ENCODE measurements at places on chromosomes 11 and 22.

DNA sequence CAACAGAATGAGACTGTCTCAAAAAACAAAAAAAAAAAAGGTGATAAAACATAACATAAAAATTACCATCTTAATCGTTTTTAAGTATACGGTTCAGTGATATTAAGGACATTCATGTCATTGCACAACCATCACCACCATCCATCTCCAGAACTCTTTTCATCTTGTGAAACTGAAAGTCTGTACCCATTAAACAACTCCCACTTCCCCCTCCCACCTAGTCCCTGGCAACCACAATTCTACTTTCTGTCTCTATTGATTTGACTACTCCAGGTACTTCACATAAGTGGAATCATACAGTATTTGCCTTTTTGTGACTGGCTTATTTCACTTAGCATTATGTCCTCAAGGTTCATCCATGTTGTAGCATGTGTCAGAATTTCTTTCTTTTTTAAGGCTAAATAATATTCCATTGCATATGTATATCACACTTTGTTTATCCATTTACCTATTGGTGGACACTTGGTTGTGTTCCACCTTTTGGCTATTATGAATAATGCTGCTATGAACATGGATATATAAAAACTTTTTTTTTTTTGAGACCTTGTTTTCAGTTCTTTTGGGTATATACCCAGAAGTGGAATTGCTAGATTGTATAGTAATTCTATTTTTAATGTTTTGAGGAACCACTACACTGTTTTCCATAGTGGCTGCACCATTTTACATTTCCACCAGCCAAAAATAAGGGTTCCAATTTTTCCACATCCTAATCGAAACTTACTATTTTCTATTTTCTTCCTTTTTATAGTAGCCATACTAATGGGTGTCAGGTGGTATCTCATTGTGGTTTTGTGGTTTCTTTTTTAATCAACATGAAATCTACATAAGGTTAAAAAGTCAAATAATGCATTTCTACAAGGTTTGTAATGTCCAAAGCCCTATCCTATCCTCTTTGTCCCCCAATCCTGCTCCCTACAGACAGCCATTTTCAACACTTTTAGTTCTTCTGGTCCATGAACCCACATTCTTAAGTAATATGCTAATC is 23.4 kb upstream of the PIK3C2A start:
- no peak for DNase-seq

DNA sequence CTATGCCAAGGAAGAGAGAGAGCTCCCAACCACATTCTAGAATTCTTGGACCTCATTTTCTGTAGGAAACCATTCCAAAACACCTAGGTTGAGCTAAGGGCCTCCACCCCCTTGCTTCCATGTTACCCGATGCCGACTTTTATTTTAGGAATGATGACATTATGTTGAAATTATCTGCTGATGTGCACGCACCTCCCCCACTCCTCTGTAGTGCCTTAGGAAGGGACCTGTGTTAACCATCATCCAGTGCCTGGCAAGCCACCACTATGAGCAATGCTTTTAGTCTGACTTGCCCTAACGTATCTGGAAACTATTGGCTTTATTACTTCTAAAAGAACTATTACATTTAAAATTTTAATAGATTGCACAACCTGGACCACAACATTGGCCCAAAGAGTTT is 42.1 kb downstream of the NCAPD3 start:
- peak; percentile 4 for DNase-seq

- DNase-seq: peak; percentile 92
Observed at GRCh38 chr22:38317995-38318715, 922 bp upstream of the CSNK1E start.

DNA sequence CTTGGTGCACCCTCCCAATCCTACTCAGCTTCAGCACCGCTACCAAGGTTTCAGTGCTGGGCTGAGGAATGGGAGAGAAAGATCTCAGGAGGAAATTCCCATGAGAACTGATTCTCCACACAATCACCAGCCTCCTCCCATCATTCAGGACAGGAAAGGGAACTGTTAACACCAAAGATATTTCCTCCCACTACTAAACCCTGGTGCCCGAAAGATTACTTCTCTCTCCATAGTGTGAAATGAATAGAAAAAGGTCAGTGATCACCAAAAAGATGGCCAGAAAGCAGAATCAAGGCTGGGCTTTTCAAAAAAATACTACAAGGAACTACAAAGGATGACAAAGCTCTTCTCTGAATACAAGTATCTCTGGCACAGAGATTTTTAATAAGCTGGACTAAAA is 26.1 kb downstream of the TCIRG1 start:
- no peak for DNase-seq

GRCh38 chr11:126751242-126751641 is 249.3 kb downstream of the KIRREL3 start:
- DNase-seq: no peak

GRCh38 chr11:71342951-71343827 is 90.8 kb upstream of the SHANK2 start:
- DNase-seq: peak; percentile 47

DNA sequence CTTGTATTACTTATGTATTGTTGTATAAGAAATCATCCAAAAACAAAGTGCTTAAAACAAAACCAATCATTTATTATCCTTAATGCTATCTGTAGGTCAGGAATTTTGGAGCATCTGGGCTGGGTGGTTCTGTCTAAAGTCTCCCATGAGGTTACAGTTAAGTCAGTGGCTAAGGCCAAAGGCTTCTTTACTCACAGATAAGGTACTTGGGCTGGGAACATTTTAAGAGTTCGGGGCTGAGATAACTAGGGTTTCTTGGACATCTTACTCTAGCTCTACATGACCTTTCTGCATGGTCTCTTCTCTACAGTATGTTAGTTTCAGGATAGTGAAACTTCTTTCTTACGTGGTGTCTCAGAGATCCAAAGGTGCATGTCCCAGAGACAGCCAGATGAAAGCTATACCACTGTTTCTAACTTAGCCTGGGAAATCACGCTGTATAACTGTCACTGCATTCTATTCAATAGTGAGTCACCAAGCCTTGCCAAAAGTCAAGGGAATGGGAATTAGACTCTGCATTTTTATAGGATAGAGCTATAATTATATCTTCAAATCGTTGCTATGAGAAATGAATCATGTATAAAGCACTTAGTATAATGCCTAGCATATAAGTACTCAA is 29.6 kb downstream of the SOX6 start:
- no peak for DNase-seq

GRCh38 chr11:11493698-11494097 is 128.1 kb downstream of the GALNT18 start:
- no peak for DNase-seq

GRCh38 chr11:88480223-88480622 is 142.7 kb upstream of the CTSC start:
- peak; percentile 30 for DNase-seq

GRCh38 chr22:21693333-21693998 is 27.7 kb downstream of the PPIL2 start:
- no peak for DNase-seq

DNA sequence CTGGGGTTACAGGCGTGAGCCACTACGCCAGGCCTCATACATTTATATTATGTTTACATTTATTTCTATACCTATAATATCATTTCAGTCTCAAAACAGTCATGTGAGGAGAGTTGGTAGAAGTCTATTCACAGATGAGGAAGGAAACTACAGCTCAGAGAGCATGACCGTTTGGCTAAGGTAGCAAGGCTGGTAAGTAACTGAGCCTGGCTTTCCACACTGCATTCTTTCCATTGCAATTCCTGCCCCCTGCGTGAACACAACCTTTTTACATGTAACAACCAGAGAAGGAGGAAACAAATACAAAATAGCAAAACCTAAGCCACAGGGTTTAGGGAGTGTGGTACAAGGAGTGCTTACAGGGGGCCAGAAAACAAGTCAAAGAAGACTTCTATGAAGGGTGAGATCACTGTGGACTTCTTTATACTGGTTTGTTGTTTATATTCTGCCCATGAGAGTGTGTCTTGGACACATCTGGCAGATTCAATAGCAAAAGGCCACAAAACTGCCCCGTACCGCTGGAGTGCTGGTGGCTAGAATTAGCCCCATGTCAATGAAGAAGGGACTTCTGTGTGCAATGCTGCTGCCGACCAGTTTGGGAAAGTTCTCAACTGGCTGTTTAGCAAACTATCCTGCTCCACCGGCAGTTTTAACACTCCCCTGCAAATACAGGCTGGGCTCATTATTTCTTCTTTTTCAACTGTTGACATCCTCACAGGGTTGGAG is 19.0 kb downstream of the MICAL3 start:
- DNase-seq: no peak

DNA sequence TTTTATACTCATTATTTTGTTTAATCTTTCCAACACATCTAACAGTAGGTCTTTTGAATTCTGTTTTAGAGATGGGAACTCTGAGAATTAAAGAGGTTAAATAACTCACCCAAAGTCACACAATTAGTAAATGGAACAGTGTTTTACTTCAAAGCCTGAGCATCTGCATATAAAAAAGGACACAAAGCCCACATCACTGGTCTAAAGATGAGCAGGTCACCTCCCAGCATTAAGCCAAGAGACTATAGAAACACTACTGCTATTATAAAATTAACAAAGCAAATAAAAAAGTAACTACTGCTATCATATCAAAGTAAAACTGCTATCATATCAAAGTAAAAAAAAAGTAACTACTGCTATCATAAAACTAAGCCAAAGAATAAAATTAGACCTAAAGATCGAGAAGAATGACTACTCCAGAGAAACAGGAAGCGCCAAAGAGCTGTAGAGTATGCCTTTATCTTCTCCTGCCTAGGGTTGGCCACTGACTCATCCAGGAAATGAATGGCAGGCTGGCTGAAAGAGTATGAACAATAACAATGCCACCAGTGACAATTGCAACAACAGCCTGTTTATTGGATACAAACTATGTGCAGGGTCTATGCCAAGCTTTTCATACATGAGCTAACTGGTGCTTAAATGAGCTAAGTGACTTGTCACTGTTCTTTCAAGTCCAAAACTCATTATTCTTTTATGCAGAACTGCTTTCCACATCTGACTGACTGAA is 1153.0 kb upstream of the TENM4 start:
- DNase-seq: peak; percentile 67

DNA sequence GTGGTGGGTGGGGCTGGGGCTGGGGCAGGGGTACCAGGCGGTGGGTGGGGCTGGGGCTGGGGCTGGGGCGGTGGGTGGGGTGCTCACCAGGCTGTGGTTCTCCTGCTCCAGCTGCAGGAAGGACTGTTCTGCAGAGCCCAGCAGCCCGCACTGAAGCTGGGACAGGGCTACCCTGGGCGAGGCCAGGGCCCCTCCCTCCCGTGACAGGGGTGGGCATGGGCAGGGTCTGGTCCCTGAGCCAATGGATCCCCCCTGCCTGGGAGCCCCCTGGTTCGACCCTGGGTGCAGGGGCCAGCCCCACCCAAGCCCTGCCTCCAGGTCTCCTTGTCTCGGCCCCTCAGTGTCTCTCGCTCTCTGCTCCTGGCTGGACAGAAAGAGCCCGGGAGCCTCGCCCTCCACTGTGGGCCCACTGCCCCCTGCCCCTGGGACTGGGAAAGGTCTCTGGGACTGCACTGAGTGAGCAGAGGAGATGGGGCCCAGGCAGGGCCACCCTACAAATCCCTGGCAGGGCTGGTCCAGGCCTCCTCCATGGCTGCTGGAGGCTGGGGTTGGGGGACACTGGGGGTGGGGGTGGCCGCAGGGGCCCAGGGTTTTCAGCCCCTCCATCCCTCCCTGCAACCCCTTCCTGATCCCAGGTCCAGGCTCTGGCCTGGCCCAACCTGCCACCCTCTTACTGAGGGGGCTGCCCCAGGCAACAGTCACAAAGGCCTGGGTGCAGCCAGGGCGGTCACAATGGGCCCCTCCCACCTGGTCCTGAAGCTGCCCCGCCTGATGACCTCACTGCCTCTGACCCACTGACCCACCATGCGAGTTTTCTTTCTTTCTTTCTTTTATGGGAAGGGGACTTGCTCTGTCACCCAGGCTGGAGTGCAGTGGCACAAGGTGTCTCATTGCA is at the start of gene CCDC188:
Gene CCDC188 (minus strand): TSS at position 675 of the 895 bp plus-strand sequence. CDS start 69 bp downstream, at position 606.
- no peak for DNase-seq

GRCh38 chr22:46672731-46673130 is 52.5 kb downstream of the GRAMD4 start:
- no peak for DNase-seq

DNA sequence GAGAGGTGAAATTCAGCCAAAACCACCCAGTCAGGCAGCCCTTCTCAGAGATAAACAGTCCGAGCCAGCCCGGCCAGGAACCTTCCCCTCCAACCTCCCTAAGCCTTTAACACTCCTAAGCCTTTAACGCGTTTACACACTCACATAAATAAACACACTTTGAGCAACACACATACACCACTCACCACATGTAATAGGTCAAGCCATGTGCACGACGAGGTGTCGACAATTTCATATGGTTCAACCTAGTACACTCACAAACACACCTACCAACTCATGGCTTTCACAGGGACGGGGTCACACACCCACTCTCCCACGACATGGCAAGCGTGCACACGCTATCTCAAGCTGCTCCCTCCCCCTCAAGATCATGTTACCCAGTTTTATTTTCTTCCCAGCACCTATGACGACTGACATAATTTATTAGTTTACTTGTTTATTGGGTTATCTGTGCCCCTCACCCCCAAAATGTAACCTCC is 15.5 kb downstream of the SLC43A1 start:
- DNase-seq: no peak

GRCh38 chr11:24372491-24372890 is 124.4 kb upstream of the LUZP2 start:
- no peak for DNase-seq

- no peak for DNase-seq
Observed at GRCh38 chr11:68997995-68998348, 15.1 kb downstream of the MRGPRF start.

GRCh38 chr11:47552056-47552565 is 821 bp downstream of the CELF1 start:
- DNase-seq: peak; percentile 33

DNA sequence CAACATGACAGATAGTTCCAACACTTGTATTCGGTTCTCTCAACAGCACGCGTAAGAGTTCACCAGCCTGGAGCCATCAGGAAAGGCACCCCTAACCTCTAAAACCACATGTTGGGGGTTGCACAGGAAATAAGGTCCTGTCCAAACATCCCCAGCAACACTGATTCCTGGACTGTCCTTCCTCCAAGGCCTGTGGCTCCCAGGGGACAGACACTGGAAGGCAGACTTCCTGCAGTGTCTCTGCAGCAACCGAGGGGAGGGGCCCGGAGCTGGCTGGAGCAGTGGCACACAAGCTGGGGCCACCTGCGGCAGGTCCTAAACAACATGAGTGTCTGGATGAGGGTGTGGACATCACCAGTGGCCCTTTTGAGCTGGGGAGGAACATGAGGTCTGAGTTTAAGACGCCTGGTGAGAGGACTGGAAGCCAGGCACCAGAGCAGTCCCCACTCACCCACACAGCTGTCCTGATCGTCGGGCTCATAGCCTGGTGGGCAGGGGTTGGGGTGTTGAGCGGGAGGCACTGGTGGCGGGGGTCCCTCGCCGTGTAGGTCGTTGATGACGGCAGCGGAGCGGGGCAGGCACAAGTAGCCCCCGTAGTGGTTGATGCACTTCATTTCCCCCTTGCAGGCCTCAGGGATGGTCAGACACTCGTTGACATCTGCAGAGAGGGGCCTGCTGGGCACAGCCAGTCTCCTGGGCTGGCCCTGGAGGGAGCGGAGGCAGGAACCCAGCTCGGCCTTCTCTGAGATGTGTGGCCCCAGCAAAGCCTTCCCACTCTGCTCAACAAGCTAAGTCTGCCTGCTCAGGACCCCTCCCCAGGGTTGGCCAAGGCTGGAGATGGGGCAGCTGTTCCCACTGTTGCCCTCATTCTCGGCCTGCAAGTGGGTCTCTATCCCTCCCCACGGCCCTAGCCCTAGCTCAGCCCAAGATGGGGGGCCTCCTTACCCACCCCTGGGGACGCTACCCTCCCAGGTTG is 1.6 kb downstream of the EFEMP2 start:
- no peak for DNase-seq

GRCh38 chr11:43819926-43820325 is 60.7 kb upstream of the ALKBH3 start:
- DNase-seq: no peak

Data from urothelium cell line (cell line).